ENCODE measurements at places on chromosomes 13 and 19.

DNA sequence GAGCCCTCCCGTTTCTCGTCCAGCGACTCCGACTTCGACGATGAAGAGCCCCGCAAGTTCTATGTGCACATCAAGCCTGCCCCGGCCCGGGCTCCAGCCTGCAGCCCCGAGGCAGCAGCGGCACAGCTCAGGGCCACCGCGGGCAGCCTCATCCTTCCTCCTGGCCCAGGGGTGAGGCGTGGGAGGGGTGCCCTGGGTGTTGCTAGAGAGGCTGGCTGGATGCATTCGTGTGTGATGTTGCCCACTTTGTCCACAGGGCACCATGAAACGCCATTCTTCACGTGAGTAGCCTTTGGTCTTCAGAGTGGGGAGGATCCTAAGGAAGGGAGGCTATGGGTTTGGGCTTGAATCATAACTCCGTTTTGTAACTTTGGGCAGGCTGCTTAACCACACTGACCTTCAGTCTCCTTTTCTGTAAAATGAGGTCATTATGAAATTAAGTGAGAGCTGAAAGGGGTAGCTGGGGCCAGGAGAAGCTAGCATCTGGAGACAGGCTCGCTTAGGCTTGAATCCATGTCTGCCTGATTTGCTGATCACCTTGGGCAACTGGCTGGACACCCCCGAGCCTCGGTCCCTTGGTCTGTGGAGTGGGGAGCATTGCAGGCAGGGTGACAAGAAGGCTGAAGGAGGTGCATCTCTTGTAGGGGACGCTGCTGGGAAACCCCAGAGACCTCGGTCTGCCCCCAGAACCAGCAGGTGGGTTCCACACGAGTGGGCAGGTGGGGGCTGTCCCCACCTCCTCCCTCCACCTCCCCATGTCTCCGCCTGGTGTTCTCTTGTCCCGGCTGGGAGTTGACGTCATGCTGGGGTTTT lies 18.7 kb upstream of the B3GNT3 start:
- no peak for DNase-seq

GRCh38 chr13:44160591-44161191 lies 212.9 kb upstream of the SERP2 start:
- DNase-seq, result no peak

- DNase-seq, result peak; percentile 34
These were observed 11.8 kb downstream of the CCDC97 start for GRCh38 chr19:41321600-41322270.

DNA sequence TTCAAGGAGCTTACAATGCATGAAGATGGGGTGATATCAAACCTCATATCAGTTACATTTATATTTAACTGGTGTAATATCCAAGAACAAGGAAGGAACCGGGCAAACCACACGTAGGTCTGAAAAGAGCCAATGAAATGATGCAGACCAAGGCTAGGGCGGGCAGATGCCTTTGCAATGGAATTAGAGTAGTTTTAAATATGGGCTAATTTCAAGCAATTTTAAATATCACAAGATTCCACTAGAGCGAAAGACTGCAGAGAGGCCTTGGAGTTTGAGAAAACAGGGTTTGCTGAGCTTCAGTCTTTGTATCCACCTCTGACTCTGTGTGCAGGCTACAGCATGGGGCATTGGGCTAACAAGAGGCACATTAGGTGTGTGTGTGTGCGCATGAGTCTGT lies 53.9 kb upstream of the ZNF536 start:
- DNase-seq, result no peak

GRCh38 chr19:7987114-7987768 lies 18.2 kb downstream of the ELAVL1 start:
- DNase-seq, result no peak

DNA sequence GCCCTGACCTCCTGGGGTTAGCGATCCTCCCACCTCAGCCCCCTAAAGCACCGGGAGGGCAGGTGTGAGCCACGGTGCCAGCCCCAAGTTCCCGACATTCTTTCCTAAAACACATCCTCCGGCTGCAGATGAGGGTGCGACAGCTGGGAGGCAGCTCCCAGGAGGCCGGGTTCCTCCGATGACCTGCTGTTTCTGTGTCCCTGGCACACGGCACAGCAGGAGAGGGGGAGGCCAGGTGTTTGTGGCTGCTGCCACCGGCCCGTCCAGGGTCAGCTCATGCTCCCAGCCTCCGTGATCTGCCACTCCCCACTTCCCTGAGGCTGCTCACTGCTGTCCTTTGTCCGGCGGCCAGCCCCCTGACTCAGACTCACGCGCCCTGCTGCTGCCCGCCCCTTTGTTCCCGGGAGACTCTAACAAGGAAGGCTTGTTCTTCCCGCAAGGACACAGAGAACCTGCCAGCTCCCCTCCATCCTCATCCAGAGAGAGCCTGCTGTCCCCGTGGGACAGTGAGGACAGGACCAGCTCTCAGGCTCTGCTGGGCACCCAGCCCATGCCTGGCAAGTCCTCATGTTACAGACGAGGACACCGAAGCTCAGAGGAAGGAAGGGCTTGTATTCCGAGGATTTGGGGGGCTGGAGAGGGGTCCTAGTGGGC lies 10.6 kb upstream of the MADCAM1 start:
- DNase-seq, result no peak

GRCh38 chr19:17716309-17716929 lies 2.9 kb upstream of the MAP1S start:
- DNase-seq, result no peak

GRCh38 chr19:55958356-55958755 lies 10.7 kb downstream of the NLRP8 start:
- DNase-seq, result no peak

DNA sequence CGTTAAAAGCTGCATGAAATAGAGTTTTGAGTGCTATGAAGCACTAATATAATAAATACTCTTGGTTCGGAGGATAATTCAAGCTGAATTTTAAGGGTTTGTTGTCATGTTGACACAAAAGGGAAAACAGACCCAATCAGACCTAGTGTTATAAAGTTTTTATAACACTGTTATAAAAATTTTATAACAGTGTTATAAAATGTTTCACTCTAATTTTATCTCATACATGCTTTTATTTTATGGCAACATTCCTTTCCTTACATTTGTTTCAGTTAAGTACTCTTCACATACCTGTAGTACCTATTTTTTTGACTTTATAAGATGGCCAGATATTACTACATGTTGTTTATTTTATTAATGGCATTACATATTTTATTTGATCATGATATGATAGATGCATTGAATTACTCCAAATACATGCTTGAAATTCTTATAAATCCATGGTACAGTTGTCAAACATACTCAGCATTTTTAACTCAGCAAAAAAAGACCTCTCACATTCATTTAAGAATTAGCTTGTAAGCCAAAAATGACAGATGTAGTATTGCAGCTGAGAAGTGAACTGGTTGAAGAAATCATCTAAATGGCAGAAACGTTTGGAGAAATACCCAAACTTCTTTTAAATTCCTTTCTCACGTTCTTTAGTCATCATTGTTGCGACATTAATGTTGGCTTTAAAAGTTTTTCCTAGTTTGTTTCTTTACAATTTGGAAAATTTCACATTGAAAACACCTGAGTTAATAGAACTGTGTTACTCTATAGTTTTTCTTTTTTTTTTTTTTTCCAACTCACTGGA lies 104.5 kb downstream of the PIBF1 start:
- DNase-seq, result no peak

- DNase-seq, result peak; percentile 31
These were observed 3.4 kb upstream of the RPS11 start for GRCh38 chr19:49492573-49493405.

Data from CD4-positive, alpha-beta T cell treated with Interleukin-10 for 1 hour (primary cell).